Central memory CD4-positive, alpha-beta T cell (primary cell): ENCODE measurements at places on chromosomes 1 and 21.

- no peak for DNase-seq
Measured at GRCh38 chr1:47830641-47831333, 166.4 kb downstream of the TRABD2B start.

DNA sequence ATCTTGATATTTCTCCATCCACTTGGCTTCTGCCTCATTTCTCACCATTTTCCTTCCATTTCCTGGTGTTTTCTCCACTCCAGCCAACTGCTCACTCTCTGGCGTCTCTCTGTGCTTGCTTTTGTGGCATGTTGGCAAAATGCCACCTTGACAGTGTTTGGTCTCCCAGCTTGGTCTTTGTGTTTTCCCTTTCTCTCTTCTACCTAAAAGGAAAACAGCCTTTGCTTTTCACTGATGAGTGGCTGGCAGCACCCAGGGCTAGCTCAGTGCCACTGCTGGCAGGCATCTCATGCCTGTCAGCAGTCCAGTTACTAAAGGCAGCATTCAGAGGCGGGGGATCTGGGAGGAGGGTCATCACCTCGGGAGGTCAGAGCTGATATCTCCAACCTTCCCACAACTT lies 55.3 kb upstream of the DSCAM start:
- DNase-seq, result no peak

GRCh38 chr1:174219606-174220370 lies 60.5 kb downstream of the RABGAP1L start:
- DNase-seq, result no peak

DNA sequence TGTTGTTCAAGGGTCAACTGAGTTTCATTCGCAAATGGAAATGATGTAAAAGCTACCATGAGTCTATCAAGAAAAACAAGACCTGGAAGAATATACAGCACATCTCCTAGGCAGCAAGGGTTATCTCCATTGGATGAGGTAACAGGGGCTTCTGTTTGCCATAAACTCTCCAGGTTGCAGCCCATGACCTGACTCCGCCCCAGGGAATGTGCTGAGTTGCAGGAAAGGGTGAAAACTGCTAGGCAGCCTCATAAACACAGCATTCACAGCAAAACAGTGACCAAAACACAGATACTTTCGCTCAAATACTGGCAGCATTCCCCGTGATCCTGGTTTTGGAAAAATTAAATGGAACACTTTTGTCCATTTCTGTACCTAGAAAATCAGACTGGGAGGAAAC lies 20.2 kb upstream of the ACTA1 start:
- DNase-seq, result no peak

- DNase-seq, result no peak
Measured at GRCh38 chr1:161137881-161138280, 5.4 kb upstream of the DEDD start.

DNA sequence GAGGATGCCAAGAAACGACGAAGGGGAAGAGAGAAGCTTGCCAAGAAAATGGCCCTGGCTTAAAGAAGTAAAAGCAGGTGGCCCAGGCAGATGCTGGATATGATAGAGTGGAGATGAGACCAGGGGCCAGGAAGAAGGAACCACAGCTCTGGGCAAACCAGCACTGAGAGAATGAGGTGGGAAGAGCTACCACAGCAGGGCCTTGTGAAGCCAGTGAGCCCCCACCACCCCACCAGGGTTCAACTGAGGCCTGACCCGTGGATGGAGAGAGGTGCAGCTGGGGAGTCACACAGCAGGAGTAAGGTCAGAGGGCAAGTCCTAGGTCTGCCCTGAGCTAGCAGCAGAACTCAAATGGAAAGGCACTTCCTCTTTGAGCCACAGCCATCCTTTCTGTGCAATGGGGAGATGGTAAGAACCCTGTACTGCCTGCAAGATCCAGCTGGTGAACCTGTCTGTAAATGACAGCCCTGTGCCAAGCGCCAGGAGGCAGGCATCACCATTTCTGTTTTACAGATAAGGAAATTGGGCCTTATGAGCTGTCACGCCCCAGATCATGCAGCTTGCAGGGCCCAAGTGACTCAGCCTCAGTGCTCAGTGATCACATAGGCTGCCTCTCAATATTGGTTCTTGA lies 8.5 kb downstream of the SH3BGRL3 start:
- peak; percentile 46 for DNase-seq

DNA sequence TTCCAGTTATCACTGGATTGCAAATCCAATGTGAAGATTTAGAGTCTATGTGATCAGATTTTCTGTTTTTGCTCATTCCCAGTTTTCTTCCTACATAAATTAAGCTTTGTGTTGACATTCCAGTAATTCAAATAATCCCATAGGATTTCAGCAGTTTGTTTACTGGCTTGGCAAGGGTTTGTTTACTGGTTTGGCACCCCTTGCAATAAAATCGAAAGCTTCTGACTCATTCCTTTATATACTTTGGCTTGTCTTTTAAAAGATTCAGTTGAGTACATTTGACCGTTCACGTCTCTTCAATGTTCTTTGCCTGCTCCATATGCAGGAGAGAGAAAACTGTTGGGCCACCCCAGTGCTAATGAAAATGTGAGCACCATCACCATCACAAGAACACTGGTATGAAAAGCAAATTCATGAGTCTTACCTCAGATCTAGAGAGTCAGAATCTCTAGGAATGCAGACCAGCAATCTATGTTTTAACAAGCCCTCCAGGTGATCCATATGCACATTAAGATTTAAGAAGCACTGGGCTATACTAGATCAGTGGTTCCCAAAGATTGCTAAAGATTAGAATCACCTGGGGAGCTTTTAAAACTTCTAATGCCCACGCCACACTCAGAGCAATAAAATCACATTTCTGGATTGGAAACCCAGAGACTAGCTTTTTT lies 32.8 kb downstream of the ZC3H11B start:
- DNase-seq, result no peak

DNA sequence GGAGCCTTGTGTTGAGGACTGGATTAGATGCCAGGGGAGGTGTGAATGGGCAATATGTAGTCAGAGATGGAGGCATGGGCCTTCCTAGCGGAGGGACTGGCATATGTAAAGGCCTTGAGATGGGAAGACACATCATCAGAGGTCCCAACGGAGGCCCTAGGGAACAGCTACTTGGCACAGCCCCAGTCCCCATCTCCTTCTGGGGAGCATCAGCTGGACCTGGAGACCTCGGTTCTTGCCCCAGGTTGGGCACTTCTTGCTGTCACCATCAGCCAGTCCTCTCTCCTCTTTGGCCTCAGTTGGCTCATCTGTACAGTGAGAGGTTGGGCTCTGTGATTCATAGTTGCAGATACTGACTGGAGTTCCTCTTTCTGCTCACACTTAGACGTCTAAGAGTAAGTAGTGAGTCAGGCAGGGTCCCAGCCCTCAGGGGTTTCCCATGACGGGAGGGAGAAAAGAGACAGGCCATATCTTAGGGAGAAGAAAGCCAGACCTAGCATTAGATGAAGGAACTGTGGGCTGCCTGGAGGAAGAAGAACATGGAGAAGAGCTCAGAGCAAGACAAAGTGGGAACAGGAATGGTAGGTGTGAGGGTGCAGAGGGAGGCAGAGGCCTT lies 3.4 kb upstream of the MARCKSL1 start:
- DNase-seq, result no peak

DNA sequence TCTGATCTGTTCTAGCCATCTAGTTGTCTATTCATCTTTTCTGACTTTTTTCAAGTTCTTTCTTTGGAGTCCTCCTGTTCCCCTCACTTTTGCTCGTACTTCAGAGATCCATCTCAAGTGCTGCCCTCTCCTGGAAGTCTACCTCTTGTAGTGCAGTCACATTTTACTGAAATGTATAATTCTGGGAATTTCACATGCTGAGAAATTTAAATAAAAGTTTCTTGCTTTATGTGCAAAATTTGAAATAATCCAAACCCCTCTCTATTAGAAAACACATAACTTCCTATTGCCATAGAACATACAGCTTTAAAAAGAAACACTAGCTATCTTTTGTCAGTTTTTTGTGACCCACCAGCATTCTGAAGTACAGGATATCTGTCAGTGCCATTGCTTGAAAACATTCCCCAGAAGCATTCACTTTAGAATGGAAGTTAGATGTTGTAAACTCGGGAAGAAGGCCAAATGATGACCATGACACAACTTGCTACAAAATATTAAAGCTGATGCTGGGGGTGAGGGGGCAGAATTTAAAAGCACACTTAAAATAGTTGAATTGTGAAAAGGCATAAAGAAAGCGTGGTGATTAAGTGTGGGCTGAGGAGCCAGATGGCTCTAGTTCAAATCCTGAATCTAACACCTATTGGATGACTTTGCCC lies 22.0 kb downstream of the RLF start:
- no peak for DNase-seq

DNA sequence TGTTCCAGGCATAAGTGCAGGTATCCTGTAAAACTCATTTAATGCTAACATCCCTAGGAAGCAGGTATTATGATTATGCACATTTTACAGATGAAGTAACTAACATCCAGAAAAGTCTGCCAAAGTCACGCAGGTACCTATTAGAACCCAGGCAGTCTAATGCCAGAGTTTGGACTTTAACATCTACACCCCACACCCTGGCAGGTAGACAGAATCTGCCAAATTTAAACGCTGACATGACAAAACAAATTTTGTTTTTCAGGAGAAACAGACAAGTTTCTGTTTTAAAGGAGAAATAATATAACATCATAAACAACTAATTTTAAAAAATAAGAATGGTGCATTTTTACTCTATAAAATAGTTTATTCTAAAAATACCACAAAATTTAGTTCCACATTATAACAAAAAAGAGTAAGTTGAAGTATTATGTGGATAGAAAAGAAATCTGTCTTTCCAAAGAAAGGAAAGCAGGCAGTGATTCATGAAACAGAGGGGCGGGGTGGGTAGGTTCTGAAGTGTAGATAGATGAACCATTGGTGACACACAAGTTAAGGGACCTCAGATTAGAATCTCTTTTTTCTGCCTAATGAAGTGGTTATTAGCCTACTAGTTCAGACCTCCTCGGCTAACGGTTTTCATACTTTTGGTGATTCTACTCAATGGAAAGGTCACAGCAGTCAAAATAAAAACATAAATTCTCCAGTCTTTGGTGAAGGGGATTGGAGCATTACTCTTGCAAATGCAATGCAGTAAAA lies 1.7 kb downstream of the ASPM start:
- no peak for DNase-seq

- no peak for DNase-seq
Measured at GRCh38 chr1:99994496-99994895, 24.7 kb downstream of the SLC35A3 start.
